NCI-H446 (cell line): ENCODE measurements at places on chromosomes 7 and 10.

DNA sequence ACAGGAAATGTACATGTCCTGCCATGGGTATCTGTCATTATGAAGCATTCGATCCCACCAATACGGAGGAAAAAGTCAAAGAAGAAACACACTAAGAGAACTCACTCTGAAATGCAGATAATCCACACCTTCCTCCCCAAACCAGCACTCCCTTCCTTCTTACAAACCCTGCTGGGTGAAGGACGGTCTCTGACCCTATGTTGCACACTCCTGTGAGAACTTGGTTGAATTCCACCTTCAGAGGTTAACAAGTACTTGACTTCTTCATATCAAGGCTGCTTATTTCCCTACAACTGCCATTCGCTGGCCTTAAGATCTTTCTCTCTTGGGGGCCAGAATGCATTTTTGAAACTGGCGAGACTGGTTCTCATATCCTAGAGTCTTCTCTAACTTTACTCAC, 16.6 kb downstream of the YWHAG start:
- DNase-seq: no peak

- no peak for DNase-seq
Measured at GRCh38 chr10:69403519-69403918, 13.2 kb downstream of the TACR2 start.

DNA sequence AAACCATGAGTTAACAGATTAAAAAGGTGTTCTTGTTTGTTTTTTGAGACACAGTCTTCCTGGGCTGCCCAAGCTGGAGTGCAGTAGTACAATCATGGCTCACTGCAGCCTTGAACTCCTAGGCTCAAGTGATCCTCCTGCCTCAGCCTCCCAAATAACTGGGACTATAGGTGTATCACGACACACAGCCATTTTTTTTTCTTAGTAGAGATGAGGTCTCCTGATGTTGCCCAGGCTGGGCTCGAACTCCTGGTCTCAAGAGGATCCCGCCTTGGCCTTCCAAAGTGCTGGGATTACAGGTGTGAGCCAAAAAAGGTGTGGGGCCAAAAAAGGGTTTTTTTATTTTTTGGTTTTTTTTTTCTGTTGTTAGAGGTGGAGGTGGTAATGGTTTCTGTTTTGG, 29.3 kb downstream of the KMT2C start:
- no peak for DNase-seq

- no peak for DNase-seq
Measured at GRCh38 chr10:106500925-106501525, 663.5 kb downstream of the SORCS1 start.

- no peak for DNase-seq
Measured at GRCh38 chr10:119301397-119301796, 94.0 kb downstream of the GRK5 start.

DNA sequence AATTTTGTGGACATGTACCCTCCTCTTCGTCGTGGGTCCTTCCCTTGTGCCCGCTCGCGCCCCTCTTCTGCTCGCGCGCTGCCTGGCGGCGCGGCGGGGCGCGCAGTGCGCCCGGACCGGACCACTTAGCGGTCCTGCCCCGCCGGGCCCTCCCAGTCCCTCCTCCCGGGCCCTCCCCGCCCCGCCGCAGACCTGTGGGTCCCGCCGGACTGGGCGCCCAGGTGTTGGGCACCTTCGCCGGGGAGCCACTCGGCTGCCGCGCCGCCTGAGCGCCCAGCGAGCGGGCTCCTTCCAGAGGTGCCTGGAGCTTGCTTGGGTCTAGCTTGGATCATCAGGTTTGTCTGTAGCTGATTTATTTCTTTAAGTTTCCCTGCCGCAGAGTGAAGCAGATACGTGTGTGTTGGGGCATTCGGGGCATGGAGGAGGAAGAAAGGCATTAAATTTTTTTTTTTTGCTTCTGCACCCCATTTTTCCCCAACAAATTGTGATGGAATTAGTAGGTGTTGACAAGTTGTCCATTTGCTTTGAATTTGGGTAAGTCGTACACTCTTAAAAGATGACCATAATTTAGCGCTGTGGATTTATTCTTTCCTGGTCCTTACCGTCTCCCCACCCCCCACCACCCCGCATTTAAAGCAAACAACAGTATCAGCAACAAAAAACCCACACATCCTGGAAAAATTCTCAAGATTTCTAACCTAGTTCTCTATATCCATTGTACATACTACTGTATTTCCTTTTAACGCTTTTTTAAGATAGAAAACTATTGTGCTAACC, 905 bp downstream of the C1GALT1 start:
- DNase-seq: no peak

GRCh38 chr7:148650232-148650858, 48.4 kb upstream of the CUL1 start:
- DNase-seq: no peak

DNA sequence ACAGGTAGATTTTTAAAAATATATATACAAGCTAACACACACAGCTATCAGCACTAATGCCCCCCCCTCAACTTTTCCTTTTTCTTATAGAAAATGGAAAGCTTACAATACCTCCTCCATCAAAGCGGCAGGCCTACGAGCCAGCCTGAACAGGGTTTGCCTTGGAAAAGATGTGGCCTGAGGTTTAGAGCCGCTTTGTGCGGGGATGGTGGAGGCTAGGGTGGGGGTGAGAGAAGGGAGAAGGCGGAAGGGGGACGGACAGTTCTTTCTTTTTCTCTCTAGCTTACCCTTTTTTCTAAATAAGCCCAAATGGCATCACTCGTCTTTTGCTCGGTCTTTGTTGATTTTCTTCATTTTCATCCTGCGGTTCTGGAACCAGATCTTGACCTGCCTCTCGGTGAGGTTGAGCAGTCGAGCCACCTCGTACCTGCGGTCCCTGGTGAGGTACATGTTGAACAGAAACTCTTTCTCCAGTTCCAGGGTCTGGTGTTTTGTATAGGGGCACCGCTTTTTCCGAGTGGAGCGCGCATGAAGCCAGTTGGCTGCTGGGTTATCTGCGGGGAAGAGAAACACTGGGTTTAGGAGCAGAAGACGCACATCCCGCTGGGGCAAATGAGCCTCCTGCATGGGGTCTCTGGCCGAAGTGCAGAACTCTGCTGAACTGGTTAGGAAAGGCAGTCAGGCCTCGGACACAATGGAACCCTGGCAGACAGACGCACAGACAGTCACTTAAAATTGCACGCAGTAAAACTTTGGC, 1.9 kb downstream of the HOXA9 start:
- DNase-seq: no peak

- DNase-seq: no peak
Measured at GRCh38 chr7:133888061-133888930, 238.8 kb upstream of the LRGUK start.

DNA sequence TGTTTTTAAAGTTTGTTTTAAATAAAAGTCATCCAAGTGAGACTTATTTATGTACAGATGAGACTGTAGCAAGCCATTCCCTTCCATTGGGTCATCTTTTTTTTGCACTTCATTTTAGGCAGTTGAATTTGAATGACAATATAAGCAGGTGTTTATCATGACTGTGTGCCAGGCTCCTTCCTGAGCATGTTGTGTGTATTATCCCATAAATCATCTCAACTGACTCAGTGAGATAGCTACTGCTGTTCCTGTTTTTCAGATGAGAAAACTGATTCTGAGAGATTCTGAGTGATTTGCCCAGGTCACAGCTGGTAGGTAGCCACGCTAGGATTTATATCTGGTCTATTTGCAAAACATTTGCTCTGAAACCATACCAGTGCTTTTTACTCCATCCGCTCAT, 11.7 kb downstream of the TMEM254 start:
- no peak for DNase-seq

DNA sequence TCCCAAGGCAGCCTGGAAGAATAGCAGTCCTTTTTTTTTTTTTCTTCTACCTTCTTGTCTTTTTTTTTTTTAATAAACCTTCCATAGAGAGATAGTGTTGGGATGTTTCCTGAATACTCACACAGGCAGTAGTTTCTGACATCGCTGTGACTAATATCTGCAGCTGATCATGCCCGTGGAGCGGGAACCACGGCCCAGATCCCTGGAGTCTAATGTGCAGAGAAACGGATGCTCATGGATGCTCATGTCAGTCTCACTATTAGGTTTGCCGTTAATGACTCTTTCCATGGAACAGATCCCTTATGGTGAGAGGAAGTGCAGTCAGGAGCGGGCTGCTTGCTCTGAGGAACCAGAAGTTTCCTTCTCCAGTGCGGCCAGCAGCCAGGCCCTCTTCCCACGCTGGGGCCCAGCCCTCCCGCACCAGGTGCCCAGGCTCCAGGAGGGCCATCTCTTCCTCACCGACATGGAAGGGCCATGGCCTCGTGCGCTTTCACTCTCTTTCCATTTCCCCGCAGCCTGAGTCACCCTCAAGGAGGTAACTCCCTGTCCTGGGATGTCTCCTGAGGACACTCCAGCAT, 132.5 kb downstream of the WDR37 start:
- DNase-seq: no peak

DNA sequence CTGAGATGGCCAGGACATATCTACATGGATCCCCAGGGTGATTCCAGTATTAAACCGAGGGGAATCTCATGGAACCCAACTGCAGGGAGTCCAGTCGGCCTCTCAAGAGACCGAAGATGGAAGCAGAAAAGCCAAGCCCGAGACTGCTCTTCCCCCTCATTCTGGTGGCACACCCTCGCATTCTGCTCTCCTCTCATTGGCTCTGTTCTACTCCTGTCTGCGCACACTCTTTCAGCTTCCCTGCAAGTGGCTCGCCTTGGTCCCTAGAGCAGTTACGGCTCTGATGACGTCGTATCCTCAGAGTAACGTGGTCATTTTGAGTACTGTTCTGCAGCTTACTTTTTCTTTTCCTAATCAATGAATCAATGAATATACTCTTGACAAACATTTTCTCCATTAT, 72.6 kb upstream of the RHEB start:
- DNase-seq: no peak

DNA sequence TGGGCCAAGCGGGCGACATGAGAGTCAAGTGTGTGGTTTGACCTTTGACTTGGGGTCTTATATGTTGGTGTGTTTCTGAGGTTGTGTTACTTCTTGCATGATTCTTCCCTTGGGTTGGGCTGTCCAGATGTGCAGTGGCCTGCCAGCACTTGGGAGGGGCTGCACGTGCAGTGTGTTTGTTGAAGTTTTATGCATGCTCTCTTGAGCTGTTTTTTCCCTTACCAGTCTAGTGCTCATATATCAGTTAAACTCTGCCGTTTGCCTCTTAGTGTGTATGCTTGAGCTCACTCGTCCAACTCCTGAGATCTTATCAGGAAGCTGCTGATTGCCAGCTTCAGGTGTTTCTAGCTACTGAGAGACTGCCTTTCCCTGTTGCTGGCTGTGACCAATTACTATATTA, 23.1 kb downstream of the SP4 start:
- no peak for DNase-seq
